Left forelimb (tissue), 1 donor: ENCODE measurements at places on chromosomes 1 and 21.
A peak's percentile ranks its signal among the peaks of the same experiment; 100 is the strongest.

DNA sequence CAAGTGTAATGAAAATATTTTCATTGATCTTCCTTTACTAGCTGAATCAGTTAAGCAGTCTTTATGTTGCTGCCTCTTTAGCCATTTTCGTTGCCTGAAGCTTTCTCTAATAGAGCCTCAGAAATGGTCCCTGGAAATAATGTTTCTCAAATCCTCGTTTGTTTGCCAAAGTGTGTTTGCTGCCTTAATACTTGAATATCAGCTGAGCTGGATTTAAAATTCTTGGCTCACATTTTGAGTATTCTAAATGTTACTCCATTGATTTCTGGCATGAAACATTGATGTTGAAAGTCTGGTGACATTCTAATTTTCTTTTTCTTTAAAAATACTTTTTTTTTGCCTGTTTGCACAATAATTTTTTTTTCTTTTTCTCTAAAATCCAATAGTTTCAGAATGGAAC, 84.6 kb upstream of the SERBP1 start:
- no peak for DNase-seq

DNA sequence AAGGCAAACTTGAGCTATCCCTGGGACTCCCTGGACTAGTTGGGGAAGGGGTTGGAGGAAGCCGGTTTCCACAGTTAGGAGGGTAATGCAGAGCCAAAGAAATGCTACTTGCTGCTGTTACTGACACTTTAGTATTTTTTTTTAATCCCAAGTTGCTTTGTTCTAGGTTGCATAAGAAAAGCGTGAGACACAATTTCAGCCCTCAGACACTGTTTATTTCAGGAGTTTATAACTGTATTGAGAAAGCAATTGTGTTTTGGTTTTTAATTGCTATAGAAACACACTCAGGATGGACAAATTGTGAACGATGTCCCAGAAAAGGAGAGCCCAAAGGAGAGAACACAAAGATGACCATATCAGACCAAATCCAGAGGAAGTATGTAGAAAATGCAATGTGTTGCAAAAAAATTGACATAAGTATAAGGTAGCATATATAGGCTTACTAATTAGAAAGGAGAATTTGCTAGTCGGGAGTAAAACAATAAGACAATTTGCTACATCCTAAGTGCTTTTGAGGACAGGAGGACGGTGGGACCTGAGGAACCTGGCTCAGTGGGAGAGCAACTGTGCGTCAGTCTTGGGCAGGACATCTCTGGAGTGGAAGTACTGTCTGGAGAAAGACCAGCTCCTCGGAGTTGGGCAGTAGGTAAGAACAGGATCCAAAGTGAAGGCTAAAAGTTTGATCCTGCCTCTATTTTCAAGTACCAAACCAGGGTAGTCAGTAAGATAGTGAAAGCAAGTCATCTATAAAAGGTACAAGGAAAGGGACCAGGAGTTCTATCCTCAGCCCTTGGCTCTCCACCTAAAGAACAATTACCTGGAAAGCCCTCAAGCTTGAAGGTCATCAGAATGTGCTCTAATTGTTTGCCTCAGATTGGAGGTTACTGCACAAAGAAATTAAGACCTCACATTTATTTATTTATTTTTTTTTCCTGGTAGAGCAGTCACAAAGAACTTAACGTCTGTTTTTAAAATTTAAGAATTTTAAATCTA, 39.9 kb downstream of the DIPK1A start:
- no peak for DNase-seq

DNA sequence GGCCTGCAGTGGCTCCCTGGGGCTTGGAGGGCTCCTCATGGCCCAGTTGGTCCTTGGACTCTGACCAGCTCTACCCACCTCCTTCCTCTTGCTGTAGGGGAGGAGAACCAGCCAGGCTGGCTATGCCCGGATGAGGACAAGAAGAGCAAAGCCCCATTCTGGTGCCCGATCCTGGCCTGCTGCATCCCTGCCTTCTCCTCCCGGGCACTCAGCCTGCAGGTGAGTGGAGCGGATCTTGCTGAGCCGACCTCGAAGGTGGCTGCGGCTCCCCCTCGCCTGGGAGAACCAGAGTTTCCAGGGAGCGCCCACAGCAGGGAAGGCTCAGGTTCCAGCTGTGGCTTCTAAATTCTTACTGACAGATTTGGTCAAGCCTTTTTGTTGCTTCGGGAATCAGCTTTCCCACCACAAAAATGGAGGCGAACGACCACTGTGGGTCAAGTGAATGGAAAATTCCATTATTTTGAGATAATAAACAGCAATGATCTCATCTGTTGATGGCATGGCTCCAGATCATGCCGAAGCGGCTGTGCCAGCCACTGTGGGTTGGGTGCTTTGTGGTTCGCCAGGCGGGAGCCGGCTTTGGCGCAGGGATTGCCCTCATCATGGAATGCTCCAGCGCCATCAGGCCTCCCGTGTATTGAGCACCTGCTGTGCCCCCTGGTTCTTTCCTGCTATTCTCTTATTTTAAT, 106.5 kb upstream of the ACTL8 start:
- DNase-seq: no peak

- no peak for DNase-seq
Observed at GRCh38 chr1:14610761-14611160, 12.3 kb downstream of the KAZN start.

- DNase-seq: peak; percentile 88
Observed at GRCh38 chr1:201649761-201650622, 111.1 kb downstream of the NAV1 start.

DNA sequence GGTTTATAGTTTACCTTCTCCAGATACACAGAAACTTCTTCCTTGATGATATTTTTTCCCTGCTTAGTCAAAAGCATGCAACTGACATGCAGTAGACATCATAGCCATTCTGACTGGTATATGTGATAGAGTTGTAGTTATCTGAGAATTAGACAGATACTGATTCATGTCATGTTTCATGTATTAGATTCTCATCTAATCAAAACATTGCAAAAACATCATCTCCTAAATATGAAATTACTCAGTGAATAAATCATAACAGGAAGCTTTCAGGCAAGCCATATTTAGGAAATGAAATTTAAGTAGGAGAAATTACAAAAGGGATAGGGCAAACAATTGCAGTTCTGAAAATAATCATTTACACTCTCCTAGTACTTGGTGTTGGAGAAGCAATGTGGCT, 38.4 kb upstream of the ASB17 start:
- no peak for DNase-seq

DNA sequence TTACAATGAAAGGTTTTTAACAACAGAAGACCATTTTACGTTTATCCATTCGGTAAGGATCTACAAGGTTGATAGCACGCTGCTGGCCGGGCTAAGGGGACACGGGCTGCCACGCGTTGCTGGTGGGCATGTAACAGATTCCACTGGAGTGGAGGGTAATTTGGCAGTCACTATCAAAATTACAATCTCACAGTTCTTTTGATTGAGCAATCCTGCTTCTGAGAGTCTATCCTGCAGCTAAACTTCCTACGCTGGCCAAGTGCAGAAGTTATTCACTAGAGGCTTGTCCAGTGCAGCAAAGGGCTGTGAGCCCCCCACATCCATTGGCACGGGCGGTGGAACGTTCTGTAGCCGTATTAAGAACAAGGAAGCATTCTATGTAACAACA, 61.8 kb downstream of the DISP3 start:
- DNase-seq: no peak

GRCh38 chr1:26384076-26384475, 11.5 kb upstream of the ZNF683 start:
- DNase-seq: no peak

DNA sequence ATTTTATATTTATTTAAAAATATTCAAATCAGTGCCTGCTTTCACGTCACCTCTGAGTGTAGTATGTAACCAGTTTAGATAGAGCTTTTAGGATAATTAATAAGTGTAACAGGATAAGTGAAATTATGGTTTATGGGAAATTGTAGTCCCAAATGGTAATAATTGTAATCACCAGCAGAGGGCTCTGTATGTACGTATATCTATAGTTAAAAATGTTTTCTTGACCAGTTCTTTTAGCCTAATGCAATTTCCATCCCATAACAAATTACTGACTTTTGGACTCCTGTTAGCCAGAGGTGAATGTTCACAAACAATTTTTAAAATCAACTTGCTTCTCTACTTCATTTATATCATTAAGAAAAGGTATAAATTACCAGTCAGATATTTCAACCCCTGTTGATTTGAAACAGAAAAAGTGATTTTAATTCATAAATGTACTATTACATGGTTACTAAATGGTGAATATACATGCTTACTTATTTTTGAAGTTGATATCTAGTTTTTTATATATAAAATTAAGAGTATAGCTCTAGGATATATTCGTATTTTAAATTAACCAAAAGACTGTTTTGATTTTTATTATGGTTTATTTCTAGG, 25.3 kb downstream of the SLC30A7 start:
- DNase-seq: no peak

DNA sequence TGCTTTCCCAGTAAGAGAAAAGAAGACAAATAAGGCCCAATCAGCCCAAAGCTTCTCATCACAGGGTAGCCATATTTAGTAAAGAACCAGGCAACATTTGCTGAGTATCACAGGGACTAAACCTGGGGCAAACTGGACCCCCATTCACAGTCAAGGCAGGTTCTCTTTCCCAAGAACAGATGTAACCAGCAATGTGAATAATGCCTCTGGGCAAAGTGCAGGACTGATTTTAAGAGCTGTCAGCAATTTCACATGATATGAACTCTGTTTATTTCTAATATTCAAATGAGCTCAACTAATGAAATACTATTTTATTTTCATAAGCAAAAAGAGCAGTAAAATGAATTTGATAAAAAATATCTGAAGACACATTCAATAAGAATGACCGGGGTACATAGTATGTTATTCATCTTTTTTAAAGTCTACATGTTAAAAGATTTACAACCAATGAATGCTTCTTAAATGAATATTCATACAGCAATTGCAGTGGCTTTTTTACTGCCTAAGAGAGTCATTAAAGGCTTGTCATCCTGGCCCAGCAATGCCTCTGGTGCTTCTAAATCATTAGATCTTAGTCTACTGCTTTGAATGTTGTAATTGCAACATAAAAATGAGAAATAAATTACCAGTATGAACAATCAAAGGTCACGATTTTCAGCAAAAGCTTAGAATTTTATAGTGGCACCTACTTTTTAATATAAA, 308.8 kb downstream of the SMYD3 start:
- DNase-seq: no peak

GRCh38 chr1:46749404-46749803, 30.5 kb upstream of the EFCAB14 start:
- DNase-seq: no peak

- no peak for DNase-seq
Observed at GRCh38 chr1:70248729-70249128, 27.5 kb downstream of the SRSF11 start.

- no peak for DNase-seq
Observed at GRCh38 chr1:203701606-203702005, 63.4 kb upstream of the LAX1 start.

DNA sequence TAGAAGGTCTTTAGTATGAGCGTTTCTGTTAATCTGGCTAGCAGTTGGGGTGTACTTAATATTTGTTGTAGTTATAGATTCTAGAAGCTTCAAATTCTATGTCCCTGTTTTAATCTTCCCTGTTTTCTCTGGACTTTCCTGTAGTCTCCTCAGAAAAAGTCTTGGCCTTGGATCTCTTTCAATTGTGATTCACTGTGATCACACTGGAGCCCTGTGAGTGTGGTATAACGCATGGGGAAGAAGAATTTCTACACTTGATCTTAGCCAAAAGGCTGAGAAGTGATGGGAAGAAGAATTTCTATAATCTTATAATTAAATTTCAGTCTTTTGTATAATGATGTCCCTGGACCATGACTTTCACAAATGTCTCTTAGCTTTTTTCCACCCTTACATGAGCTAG, 36.7 kb upstream of the COP1 start:
- DNase-seq: no peak

DNA sequence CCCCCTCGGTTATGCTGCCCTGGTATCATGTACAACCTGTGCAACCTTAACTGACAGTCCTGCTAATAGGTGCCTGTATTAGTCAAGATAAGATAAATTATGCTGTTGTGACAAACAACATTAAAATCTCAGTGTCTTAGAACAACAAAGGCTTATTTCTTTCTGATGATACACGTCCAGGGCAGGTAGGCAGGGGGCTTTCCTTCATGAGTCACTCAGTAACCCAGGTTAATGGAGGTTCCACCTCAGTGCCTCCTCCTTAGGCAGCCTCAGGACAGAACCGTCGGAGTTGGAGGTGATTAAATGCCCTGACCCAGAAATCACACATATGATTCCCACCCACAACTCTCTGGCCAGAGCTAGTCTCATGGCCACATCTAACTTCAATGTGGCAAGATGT, 94.6 kb upstream of the CASZ1 start:
- no peak for DNase-seq

GRCh38 chr21:14557413-14557812, 11.3 kb upstream of the SAMSN1 start:
- no peak for DNase-seq

- DNase-seq: no peak
Observed at GRCh38 chr1:100440075-100440809, 87.9 kb downstream of the CDC14A start.

- no peak for DNase-seq
Observed at GRCh38 chr1:94501935-94502334, 39.6 kb downstream of the F3 start.
